ENCODE measurements at places on chromosomes 4 and X.

DNA sequence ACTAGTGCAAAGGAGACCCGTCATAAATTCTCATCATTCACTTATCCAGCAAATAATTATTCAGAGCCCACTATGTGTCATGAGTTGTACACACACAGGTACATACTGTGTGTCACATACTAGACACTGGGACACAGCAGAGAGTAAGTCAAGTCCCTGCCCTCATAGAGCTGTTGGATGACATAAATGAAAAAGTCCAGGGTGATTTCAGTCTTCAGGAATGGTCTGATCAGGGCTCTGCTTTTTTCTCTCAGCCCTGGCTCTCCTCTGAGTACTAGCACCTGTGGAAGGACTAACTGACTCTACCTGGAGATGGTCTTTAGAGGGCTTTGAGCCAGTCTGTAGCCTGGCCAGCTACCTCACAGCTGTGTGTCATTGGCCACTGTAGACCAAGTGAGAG, 198.0 kb upstream of the LEF1 start:
- DNase-seq, result no peak

DNA sequence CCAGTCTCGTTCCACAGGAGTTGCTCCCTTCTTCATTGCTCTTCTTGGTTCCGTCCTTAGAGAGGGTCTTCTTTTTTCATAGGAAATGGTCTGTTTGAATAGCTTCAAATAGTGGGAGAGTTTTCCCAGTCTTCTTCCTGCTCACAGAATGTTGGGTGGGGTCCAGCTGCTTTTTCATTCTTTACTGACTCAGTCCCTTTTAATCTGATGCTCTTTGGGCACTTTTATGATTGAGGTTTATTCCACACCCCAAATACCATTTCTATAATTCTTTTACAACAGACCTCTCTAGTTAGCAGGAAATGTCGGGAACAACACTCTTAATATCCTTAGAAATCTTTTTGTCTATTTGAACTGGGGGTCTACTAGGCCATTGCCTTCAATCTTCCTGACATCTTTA, 239.5 kb downstream of the PRDM5 start:
- peak; percentile 31 for DNase-seq

DNA sequence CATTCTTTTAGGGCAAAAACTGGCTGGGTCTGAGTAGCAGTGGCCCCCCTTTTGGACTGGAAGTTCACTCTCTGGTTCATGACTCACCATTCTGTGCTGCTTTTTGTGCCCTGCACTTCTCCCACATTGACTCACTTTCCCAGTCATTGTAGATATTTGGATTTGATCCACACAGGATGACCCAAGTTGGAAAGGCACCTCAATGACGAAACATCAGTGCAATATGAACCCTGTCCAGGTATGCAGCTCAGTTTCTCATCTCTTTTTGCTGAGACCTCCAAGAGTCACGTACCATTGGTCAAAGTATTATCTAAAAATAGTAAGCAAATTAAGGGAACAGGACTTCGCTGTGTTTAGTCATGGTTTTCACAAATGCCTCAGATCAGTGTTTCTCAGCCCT, 92.7 kb downstream of the CBLL2 start:
- DNase-seq, result peak; percentile 62

DNA sequence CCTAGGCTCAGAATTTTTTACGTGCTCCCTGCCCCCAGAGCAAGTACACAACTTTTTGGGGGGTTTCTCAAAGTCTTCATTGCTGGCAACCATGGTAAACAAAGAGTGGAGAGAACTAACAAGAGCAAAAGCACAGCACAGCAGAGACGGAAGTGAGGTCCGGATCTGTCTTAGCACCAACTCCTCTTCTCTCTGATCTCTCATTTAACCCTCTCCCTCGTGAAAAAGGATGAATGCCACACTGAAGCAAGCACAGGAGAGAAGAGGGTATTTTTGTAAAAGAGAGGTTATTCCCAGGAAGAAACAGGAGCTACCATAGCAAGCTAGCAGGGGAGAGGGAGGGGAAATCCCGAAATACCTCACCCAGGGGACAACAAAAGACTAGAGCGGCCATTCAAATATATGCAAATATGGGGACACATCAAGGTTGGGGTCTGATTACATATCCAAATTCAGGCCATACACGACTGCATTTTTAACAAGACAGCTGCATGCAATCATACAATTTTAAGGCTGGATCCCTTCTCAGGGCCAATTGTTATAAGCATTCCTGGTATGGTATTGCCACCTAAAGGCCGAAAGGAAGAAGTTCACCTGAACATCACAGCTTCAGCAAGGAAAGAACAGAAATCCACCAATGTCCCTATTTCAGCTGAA, 46.6 kb downstream of the CD40LG start:
- no peak for DNase-seq

GRCh38 chrX:16559206-16559619, 90.7 kb upstream of the S100G start:
- DNase-seq, result no peak

GRCh38 chr4:111722213-111722720, 423.0 kb upstream of the FAM241A start:
- no peak for DNase-seq

- no peak for DNase-seq
These were observed 15.3 kb downstream of the TENM3 start for GRCh38 chr4:182258441-182259000.

DNA sequence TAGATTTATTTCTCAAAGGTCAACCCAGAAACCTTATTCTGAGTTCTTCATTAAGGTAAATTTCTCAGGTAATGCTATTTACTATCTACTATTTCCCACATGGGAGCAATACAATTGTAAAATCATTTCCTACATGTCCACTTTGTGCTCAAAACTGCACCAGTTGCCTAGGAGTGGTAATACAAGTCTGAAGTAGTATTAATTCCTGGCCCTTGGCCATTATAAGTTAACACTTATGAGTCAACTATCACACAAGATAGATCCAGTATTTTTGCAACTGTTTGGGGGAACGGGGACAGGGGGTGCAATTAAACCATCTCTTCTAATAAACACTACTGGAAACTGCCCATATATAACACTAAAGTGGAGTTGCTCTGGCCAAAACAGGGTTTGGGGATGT, 48.9 kb downstream of the ACSL4 start:
- peak; percentile 2 for DNase-seq

DNA sequence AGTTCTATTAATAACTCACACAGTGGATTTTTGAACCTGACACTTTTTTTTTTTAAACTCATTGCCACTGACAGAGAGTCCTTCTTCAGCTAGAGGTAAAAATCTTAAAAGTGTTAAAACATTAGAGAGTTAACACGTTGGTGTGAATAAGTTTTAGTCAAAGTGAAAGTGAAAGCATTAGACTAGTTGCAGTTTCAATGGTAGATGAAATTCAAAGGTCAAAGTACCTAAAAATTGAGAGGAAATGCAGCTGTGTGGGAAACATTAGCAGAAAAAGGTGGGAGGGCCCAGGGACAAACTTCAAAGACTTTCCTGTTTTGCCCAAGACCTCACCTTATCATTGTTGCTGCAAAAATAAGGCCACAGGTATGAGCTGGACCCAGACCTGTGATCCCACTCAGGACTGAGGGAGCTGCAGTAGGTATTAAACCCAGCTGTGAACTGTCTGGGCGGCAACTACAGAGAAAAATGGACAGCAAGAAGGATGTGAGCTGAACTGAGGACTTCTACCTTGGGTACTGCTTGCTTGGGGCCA, 17.6 kb upstream of the GABRA4 start:
- DNase-seq, result no peak

- DNase-seq, result no peak
These were observed 110.5 kb downstream of the PCDH18 start for GRCh38 chr4:137421796-137422195.

DNA sequence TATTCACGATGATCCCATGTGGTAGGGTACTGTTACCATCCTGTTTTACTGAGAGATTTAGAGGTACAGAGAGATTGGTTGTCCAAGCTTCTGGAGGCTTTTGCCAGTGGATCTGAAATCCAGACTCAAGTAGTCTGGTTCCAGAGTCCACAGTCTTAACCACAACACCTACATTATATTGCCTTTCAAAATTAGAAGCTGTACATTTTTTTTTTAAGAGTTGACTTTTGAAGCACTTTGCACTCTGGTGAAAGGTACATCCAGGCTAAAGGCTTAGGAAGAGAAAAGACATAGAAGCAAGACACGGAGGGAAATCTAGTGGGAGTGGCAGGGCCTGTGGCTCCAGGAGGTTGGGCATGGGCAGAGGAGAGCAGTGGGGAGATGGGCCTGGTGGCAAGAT, 122.1 kb downstream of the AFF1 start:
- no peak for DNase-seq

- DNase-seq, result peak; percentile 14
These were observed 147.6 kb upstream of the EOLA2 start for GRCh38 chrX:150085881-150086280.

- no peak for DNase-seq
These were observed 230.1 kb upstream of the ARSJ start for GRCh38 chr4:114209584-114209983.

DNA sequence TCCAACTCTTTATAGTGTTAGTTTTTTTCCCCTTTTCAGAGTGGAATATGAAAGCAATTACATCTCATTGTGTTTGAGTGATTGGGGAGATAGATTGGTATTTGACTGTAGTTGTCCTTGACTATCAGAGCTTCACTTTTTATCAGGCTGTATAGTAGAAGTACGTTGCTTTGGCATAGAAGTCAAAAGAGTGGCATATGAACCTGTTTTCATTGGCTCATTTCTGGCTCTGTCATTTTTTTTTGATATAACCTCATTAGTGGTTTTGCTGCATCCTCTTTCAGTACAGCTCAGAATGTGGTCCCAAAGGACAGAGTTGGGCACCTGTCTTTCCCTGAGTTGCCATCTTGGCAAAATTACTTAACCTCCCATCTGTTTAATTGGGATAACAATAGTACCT, 1.4 kb downstream of the TMA16 start:
- no peak for DNase-seq

DNA sequence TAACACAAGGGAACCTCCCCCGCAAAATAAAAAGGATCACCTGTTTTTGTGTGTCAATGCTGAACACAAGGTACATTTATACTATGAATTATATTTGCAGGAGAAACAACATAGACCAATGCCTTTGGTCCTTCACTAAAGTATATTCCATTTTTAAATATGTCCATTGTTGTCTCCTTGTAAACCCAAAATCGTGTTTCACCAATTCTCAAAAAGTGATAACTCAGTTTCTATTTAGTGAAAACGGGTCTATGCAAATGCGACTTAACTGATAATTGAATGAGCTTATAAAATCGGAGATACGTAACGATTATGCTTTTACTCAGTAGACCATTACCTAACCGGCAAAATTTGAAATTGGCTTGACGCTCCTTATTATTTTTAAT, 2.1 kb downstream of the BRWD3 start:
- DNase-seq, result no peak

DNA sequence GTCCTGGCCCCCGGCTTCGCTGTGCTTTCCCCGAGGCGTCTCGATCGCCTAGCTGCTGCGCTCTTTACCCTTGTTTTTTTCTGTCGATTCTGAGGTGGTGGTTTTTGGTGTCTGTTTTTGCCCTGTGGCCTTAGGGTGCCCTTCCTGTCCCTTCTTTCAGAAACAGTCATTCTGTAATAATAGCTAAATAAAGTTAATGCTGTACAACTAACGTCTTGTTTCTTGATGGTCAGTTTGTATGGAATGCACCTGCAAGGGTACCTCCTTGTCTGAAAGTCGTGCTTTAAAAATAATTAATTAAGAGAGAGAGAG, 686 bp downstream of the FIP1L1 start:
- DNase-seq, result no peak

- DNase-seq, result no peak
These were observed 604.6 kb upstream of the GRIA3 start for GRCh38 chrX:122579526-122579925.

- DNase-seq, result peak; percentile 87
These were observed at the start of gene OPHN1 for GRCh38 chrX:68433155-68433980. TSS of gene OPHN1 (minus strand) at chrX:68433495. CDS start at chrX:68433020, 475 bp downstream.

DNA sequence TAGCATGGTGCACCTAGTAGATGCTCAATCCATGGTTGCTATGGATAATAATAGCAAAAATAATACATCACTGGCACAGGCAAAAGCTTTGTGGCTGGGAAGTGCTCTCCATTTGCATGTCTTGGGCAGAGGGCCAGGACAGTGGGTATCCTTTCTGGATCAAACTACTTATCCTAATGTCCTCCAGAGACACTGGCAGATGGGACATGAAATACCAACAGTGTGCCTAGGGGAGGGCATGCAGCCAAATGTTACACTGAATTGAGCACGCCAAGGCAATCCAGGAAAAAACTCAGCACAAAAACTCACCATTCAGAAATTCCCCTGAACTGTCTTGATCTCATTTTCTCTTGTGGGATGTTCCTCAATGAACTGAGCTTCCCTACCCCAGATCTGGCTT, 98.6 kb upstream of the SCML1 start:
- no peak for DNase-seq

DNA sequence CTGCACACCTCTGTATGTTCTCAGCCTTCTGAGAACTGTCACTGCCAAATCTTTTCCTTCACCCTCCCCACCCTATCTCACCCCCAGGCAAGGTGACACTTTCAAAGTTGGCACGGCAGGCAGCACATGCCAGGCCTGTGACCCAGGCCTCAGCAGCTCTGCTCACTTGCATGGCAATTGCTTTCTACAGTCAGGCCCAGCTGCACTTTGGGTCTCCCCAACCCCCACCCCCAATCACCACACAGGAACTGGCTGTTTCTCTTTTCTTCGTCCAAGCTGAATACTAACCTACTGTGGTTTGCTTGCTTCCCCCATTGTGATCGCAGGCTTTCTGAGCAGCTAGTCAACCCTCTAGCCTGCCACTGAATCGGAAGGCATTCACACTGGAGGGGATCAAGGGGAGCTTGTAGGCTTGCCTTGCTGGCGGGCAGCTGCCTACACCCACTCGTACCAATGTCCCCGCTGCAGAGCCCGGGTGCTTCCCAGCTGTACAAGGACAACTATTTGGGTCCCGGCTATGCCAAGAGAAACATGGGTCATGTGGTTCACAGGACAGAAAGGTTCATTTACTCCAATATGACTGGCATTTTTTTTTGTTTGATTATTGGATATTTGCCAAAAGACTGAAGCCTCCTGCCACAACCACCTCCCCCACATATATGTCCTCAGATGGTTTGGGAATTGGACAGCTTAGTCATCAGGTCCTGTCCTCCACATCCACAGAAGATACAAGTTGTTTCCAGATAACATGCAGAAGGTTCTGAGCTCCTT, 28.1 kb downstream of the SLC25A43 start:
- DNase-seq, result no peak

- DNase-seq, result no peak
These were observed 607 bp upstream of the SCOC start for GRCh38 chr4:140372751-140373327.

GRCh38 chr4:19776929-19777328, 474.8 kb upstream of the SLIT2 start:
- no peak for DNase-seq

DNA sequence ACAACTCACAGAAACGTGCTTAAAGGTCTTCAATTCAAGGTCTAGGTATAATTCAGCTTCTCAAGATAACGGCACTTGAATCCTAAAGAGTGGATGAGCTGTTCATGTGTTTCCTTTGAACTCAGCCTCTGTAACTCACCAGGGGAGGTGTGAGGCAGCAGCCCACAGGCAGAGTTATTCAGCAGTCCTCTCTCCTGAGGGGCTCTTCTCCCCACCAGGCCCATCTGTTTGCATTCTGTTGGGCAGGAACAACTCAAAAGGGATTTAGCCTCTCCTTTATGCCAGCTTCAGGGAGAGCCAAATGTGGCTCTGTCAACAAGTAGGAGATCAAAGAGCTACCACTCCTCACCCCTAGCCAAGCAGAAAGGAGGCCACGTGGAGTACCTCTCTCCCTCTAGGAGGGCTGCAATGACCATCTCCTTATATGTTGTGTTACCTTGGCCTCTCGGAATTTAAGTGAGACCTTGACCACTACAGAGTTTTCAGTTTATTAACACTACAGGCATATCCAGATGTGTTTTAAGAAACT, 151.2 kb downstream of the SPATA18 start:
- no peak for DNase-seq

- DNase-seq, result peak; percentile 97
These were observed 80.8 kb downstream of the ANKRD50 start for GRCh38 chr4:124631760-124632159.
